ENCODE measurements at places on chromosomes 12 and 14.
A peak's percentile ranks its signal among the peaks of the same experiment; 100 is the strongest.

DNA sequence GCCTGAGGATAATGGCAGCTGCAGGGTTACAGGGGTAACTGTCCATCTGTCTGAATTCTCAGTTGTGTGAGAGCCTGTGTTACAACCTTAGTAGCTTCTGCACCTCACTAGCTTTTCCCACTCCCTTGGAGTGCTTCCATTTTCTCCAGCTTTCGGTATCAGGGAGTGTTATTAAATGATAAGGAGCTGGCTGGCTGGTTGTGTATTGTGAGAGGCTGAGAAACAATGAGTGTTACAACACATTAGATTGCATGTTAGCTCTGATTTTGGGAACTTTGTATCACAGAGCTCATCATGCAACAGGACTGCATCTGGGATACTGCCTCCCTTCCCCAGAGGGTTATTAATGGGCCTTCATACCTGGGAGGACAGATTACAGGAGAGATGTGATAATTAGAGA is 723.7 kb downstream of the DIO2 start:
- DNase-seq, result no peak

- DNase-seq, result no peak
Measured at GRCh38 chr14:104541905-104542465, 37.6 kb upstream of the C14orf180 start.

- peak; percentile 40 for DNase-seq
Measured at GRCh38 chr12:15590180-15590826, 198.9 kb downstream of the EPS8 start.

DNA sequence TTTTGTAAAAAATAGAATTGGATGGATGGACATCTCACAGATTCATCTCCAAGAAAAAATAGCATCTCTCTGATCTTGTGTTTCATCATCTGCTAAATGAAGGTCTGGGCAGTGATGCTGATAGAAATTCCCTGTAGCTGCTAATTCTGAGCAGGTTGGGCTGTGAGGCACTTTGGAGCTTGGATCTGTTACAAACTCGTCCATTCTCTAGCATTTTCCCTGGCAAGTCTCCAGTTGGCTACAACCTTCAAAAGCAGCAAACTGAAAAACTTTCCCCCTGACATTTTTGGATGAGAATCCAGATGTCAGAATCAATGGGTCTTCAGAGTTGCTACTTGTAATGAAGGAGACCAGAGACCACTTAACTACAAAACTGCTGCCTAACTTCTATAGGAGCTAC is 72.7 kb downstream of the TPH2 start:
- no peak for DNase-seq

GRCh38 chr14:100735271-100735670 is 8.6 kb downstream of the DLK1 start:
- no peak for DNase-seq

DNA sequence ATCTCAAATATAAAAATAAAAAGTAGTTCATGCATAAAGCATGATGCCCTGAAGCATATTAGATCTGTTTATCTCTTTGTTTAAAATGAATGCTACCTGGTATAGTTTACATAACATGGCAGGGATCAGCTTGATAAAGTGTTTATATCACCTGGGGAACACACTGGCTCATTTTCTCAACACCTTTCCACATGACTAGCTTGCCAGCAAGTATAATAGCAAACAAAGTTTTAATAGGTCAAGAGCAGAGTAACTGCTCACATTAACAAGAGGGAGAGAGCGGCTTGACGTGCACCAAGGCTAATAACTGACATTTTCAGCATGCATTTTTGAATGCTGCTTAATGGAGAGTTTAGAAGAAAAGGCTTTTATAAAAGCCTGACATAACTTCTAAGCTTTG is 246.4 kb downstream of the EGLN3 start:
- DNase-seq, result no peak
